Pericardium fibroblast (primary cell): ENCODE measurements at places on chromosomes 3 and 15. TPM values are rescaled to one million over a fixed set of nuclear protein-coding genes. Genes with fewer than 3 reads are reported as not detected.

CD96 gene
- 0.12 TPM in 1 of 2 replicates, not detected in the other for total RNA-seq

ATP10A gene
- total RNA-seq, result 4.0 and 20.8 TPM in 2 replicates

HDDC3 gene
- 8.8 and 9.3 TPM in 2 replicates for total RNA-seq

HESX1 gene
- total RNA-seq, result not detected in 2 replicates

CDC25A gene
- 1.3 and 1.8 TPM in 2 replicates for total RNA-seq

CPA3 gene
- not detected in 2 replicates for total RNA-seq

PLA2G4E gene
- not detected in 2 replicates for total RNA-seq

GAP43 gene
- under 0.01 TPM in 1 of 2 replicates, not detected in the other for total RNA-seq

MLF1 gene
- total RNA-seq, result 8.6 and 9.0 TPM in 2 replicates

PLSCR2 gene
- not detected in 2 replicates for total RNA-seq

C2CD4A gene
- total RNA-seq, result 0.12 TPM in 1 of 2 replicates, not detected in the other

TRIM42 gene
- total RNA-seq, result not detected in 2 replicates

JAGN1 gene
- 50.6 and 66.1 TPM in 2 replicates for total RNA-seq

GPR62 gene
- total RNA-seq, result 0.17 TPM in 1 of 2 replicates, not detected in the other

GASK1A gene
- total RNA-seq, result 0.47 and 2.3 TPM in 2 replicates

GREM1 gene
- total RNA-seq, result 3.6 and 15.3 TPM in 2 replicates

PLCH1 gene
- total RNA-seq, result not detected in 2 replicates

HEG1 gene
- 173 and 199 TPM in 2 replicates for total RNA-seq

CEP97 gene
- 3.4 and 4.3 TPM in 2 replicates for total RNA-seq

CPB1 gene
- total RNA-seq, result 1.6 TPM in 1 of 2 replicates, not detected in the other

GOLGA6L7 gene
- not detected in 2 replicates for total RNA-seq

NRG4 gene
- total RNA-seq, result under 0.01 TPM in 1 of 2 replicates, not detected in the other

GOLGA8S gene
- 0.23 TPM in 1 of 2 replicates, not detected in the other for total RNA-seq

MYEF2 gene
- 0.58 and 0.60 TPM in 2 replicates for total RNA-seq
